Liver (tissue), 10 donors: ENCODE measurements at places on chromosomes 2 and 18. TPM values are rescaled to one million over a fixed set of nuclear protein-coding genes. Genes with fewer than 3 reads are reported as not detected.

- no peak overlapping the region for H3K27ac ChIP-seq
- no peaks in the 10 kb centered on the region for H3K4me1 ChIP-seq
- no peaks in the 10 kb centered on the region for H3K27me3 ChIP-seq
- H3K36me3 ChIP-seq = no peaks in the 10 kb centered on the region
- no peak overlapping the region for H3K4me3 ChIP-seq
- peak; percentile 85 for DNase-seq
These were observed 200.4 kb downstream of the INO80D start for GRCh38 chr2:205885492-205886099.

DNA sequence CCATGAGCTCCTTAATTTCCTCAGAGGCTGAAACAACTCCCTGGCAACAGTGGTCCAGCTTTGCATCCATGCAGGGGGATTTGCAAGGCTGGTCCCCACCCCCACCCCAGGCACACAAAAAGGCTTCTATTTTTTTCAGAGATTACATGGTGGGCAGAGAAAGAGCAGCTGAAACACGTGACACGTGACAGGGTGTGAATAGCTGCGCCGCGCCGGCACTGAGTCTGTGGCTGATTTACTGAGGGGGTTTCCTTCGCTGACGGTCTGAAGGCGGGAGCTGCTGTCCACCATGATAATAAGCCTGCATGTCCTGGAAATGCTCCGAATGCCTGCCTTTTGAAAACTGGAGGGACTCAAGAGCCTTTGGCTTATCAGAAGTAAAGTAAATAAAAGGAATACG is 50.7 kb upstream of the APCDD1 start:
- H3K27ac ChIP-seq = no peak overlapping the region
- no peak for DNase-seq
- H3K27me3 ChIP-seq = peaks cover 3% of the 10 kb centered on the region

The GPAT2 gene
- 0.33 TPM for total RNA-seq

GRCh38 chr2:214713080-214713830 is 96.2 kb downstream of the BARD1 start:
- no peak overlapping the region for H3K27ac ChIP-seq
- peaks cover 3% of the 10 kb centered on the region for H3K4me1 ChIP-seq
- H3K4me3 ChIP-seq = no peak overlapping the region
- no peaks in the 10 kb centered on the region for H3K27me3 ChIP-seq

- no peak overlapping the region for H3K4me3 ChIP-seq
- H3K27ac ChIP-seq = no peak overlapping the region
- peaks cover 11% of the 10 kb centered on the region for H3K4me1 ChIP-seq
These were observed 1.2 kb downstream of the MBOAT2 start for GRCh38 chr2:9002313-9002636.

The CCDC88A gene
- total RNA-seq = 31.0 TPM

- H3K4me3 ChIP-seq = no peak overlapping the region
- no peak for DNase-seq
- no peaks in the 10 kb centered on the region for H3K27me3 ChIP-seq
- H3K4me1 ChIP-seq = no peaks in the 10 kb centered on the region
- H3K36me3 ChIP-seq = no peaks in the 10 kb centered on the region
These were observed 138.1 kb downstream of the TWIST2 start for GRCh38 chr2:238985931-238986446.

- H3K27me3 ChIP-seq = no peaks in the 10 kb centered on the region
- peaks cover 6% of the 10 kb centered on the region for H3K4me1 ChIP-seq
- no peaks in the 10 kb centered on the region for H3K36me3 ChIP-seq
These were observed 513.3 kb downstream of the LRRTM4 start for GRCh38 chr2:77008853-77009252.

DNA sequence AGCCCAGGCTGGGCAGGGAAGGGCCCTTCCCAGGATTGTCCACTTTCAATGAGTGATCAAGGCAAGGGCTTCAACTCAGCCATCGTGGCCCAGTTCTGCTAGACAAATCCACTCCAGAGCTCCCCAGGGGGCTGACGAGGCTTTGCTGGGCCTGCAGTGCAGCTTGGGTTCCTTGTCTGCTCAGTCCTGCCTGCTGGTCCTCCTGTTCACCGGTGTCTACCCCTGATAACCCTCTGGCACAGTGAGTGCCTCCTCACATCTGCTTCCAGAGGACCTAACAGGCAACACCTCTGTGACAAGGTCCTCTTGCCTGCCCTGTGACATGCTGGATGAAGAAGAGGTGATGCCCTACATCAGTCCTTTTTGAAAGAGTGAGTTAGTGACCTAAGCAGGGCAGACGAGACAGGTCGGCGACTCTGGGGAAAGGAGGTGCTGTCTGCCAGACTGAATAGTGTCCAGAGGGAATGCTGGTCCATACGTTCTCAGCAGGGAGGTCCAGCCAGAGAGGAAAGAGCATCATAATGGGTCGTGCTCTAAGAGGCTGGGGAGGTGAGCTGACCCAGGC is 20.9 kb upstream of the KCNF1 start:
- H3K27me3 ChIP-seq = no peaks in the 10 kb centered on the region
- no peak overlapping the region for H3K4me3 ChIP-seq
- no peak for DNase-seq
- H3K36me3 ChIP-seq = no peaks in the 10 kb centered on the region
- H3K4me1 ChIP-seq = no peaks in the 10 kb centered on the region

DNA sequence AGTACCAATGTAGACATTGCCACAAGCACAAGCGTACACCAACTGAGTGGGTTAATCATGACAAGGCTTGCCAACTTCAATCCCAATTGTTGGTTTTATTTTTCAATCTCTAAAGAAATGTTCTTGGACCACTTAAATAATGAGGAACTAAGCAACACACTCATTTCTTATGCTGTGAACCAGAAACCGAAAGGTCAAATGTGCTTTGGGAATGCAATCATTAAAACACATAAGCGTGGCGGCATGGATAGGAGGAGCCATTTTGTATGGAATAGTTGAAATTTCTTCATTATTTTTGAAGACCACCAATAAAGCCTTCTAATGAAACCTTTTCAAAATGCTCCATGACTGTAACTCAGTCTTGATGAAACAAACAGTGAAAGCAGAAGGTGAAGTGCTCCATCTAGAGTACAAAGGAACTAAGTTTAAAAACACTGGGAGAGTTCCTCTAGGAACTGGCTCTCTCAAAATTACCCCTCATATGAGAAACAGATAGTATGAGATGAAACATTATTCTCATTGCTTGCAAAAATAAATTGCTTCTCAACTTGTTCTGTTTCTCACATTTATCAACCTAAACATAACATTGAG is 113.2 kb upstream of the CHST9 start:
- no peak overlapping the region for H3K4me3 ChIP-seq
- DNase-seq = no peak
- H3K4me1 ChIP-seq = no peaks in the 10 kb centered on the region
- no peaks in the 10 kb centered on the region for H3K27me3 ChIP-seq

GRCh38 chr2:61785583-61785982 is 68.3 kb downstream of the FAM161A start:
- H3K27ac ChIP-seq = no peak overlapping the region
- H3K36me3 ChIP-seq = no peaks in the 10 kb centered on the region
- H3K27me3 ChIP-seq = no peaks in the 10 kb centered on the region
- H3K4me1 ChIP-seq = no peaks in the 10 kb centered on the region

GRCh38 chr2:225668606-225669266 is 269.2 kb downstream of the NYAP2 start:
- H3K4me1 ChIP-seq = no peaks in the 10 kb centered on the region
- H3K27me3 ChIP-seq = no peaks in the 10 kb centered on the region
- H3K27ac ChIP-seq = no peak overlapping the region
- H3K36me3 ChIP-seq = no peaks in the 10 kb centered on the region
